ENCODE measurements at places on chromosomes 1 and 21.

DNA sequence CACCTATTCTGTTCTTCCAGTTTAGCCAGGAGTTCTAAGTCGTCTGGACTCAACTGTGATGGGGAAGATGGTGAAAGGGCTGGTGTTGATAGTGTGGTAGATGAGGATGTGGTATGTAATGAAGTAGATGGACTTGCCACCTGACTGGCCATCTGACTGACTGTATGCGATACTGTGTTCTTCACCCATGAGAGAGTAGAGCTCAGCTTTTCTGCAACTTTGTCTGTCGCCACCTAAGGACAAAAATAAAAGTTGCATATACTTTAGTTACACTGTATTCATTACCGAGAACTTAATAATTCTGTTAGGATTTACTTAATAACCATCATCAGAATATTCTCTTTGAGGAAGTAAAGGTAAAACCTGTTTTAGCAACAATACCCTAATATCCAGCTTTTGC, 48.5 kb downstream of the EVI5 start:
- no peak for DNase-seq

DNA sequence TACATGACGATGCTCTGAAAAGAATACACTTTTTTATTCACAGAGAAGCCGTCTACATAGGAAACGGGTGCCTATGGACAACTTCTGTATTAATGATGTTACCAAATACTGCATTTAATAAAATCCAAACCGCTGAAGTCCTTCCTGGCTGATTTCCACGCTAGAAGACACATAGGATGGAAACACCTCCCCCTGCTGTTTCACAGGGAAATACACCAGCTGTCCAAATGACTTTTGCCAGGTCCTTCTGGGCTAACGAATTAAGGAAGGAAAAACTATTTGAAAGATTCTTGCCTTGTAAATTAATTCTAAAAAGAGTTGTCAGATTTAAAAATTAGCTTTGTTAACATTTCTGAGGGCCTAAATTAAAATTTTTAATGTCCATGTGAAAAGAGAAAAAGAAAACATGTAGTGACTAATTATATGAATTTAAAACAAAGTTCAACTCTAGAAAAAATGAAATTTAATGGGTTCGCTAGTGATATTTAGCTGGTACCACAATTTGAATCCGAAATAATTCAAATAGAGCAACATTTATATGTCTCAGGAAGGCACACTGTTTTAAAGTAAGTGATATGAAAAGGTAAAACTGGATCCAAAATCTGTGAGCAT, 146.0 kb downstream of the RERE start:
- DNase-seq: no peak

DNA sequence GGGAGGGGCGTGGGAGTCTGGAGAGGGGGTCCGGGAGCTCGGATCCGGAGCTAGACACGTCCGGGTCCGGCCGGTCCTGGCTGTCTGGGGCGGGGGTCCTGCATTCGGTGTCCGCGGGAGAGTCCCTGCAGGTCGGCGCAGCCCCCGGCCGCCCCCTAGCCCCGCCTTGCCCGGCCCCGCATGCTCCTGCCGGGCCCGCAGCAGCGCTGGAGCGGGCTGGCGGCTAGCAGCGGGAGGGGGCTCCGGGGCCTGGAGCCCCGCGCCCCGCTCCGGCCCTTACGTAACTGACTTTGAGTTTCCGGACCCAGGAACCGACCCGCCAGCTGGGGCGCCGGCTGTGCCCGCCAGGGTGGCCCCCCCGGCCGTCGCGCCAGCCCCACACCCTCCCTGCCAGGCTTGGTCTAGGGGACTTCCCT, 26.9 kb upstream of the EPB41 start:
- DNase-seq: no peak

GRCh38 chr1:33363470-33363861, 42.6 kb upstream of the A3GALT2 start:
- DNase-seq: no peak
